Activated T-cell treated with anti-CD3 and anti-CD28 coated beads for 24 hours (primary cell): ENCODE measurements at places on chromosomes 12 and 14.

DNA sequence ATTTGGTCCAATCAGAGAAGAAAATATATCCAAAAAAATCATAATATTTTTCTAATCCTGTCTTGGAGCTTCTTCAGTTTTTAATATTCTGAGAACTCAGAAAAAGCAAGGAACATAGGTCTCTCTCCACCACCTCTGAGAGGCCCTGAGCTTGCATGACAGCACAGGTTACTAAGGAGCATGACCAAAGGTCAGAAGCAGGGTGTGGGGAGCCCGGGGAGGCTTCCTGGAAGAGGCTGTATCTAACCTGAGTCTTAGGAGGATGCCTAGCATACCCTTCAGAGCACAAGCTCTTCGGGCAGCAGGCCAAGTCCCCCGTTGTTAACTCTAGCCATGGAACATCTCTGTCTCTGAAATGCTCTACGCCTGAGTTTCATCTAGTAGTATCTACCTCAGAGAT is 15.7 kb upstream of the STON2 start:
- DNase-seq = no peak

DNA sequence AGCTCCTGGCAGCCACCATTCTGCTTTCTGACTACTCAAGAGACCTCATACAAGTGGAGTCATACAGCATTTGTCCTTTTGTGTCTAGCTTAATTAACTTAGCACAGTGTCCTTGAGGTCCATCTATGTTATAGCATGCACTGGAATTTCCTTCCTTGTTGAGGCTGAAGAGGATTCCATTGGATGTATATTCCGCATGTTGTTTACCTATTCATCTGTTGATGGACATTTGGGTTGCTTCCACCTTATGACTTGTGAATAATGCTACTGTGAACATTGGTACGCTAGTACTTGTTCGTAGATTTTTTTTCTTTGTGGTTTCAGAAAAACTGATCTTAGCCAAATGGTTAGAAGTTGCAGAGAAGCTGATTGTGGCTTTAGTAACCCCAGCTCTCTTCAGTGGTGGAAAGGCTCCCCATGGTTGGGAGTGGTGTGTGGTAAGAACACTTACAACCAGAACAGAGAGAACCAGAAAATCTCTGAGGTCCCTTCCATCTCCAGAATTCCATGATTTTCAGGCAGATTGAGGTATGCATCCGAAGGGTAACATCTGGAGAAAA is 118.4 kb downstream of the SAMD4A start:
- no peak for DNase-seq

GRCh38 chr14:70803321-70804310 is 5.7 kb downstream of the MAP3K9 start:
- DNase-seq = no peak

DNA sequence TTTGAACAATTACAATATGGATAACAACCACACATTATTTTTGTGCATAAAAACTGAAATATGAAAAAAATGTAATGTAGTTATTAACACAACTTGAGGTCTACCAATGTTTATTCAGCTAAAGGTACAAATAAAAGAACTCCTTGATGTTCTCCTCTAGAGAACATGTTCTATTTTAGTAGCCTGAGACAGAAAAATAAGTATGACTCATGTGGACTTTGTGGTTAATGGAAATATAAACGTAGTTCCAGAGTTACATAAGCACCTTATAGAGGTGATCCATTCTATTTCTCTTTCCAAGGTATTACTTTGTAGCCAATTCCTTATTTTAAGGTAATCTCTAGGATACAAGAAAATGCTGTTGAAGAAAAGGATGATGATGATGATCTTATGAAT is 25.7 kb downstream of the ALKBH1 start:
- no peak for DNase-seq

GRCh38 chr12:974271-974862 is 16.7 kb upstream of the ERC1 start:
- no peak for DNase-seq
